ENCODE measurements at places on chromosomes 5 and 9.
A peak's percentile ranks its signal among the peaks of the same experiment; 100 is the strongest.

- no peak for DNase-seq
Measured at GRCh38 chr5:161460741-161461140, 85.8 kb downstream of the GABRB2 start.

DNA sequence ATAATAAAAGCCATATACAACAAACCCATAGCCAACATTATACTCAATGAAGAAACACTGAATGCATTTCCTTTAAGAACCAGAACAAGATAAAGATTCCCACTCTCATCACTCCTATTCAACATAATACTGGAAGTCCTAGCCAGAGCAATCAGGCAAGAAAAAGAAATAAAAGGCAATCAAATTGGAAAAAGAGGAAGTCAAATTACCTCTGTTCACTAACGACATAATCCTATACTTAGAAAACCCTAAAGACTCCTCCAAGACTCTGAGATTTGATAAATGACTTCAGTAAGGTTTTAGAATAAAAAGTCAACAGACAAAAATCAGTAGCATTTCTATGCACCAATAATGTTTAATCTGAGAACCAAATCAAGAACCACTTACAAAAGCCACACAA, 36.6 kb upstream of the HTR4 start:
- DNase-seq, result no peak

DNA sequence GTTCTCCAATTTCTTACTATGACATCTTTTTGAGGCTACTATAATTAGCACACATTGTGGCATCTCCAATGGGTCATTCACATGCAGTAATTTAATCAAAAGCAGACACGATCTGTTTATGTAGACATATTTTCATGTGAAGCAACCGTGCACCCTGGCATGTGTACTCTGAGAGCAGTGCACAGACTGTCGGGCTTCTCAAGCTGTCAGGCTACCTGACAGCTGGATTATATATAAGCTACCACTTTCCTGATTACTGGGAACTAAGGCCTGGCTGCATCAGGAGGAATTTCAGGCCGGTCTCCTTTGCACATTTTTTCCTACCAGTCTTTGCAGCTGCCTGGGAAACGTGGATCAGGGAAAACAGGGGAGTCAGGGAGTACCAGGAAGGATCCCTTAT, 197.5 kb downstream of the MAPKAP1 start:
- no peak for DNase-seq

DNA sequence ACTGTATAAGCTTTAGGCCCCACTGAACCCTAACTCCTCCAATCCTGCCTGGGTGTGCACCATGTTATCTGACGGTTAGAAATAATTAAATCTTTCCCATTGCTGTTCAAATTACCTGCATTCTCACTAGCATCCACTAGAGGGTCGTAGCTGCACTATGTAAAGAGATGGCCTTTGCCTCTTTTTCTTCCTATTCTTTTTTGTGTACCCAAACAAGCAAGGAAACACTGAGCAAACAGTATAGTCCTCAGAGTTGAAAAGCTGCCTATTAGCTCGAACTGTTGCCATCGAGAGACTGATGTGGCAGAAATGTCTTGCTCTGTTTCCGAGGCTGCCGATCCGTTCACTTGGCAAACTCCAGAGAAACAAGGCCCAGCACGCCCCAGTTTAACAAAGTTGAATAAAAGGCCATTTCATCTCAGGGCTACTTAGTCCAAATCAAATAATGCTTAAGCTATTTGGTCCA, 163.8 kb upstream of the TRPM3 start:
- peak; percentile 70 for DNase-seq

DNA sequence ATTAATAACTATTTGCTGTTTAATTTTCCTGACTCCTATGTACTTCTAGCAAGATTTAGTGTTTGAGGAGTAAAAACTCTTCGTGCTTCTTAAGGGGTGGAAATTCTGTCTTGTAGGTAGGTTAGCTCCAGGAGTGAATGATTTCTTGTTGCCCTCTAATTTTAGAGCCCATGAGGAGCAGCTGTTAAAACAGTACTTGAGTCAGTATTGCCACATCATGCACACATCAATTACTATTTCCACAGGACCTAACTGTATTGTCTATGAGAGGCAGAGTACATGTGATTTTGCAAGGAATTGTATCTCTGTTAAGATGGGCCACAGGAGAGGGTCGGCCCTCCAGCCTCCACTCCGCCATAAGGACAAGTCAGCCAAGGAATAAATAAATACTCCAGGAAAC, 91.2 kb downstream of the PDZD2 start:
- DNase-seq, result no peak

DNA sequence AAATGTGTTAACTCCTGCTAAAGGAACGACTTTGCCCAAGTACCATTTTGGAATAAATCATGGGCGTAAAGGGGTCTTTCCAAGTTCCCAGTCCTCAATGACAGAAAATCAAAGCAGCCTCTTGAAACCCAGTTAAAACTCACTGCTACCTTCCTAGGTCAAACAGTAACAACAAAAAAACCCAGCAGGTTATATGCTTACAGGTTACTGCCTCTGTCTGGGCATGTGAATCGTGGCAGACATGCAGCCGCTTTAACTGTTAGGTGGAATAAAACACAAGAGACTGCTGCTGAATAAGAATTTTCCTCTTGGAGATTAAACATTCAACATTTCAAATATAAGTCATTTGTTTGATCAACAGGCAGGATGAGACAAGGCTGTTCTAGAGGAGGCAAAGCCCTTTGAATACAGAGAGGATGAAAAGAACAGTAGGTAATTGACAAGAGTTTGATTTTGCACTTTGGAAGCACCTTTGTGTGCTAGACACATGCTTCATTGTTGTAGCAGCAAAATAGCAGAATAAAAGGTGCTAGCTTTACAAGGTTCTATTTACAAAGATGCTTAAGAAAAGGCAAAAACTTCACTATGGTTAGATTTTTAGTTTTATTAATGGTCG, 319.4 kb downstream of the NDUFS4 start:
- DNase-seq, result no peak

DNA sequence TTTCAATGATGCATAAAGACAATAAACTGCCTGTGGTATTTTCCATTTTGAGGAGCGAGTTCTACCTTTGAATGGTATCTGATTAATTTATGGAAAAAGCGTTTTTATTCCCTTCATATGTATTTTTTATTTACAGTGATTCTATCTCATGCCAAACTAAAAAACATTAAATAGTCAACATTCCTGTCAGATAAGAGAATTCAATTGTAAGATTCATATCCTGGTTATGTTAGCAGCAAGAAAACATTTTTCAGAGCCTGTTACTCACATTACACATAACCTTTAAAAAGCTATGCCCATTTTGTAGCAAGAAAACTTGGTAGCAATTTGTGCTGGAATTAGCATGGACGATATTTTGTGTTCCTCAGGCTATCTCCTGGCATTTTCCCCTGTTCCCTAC, 55.1 kb upstream of the PRLR start:
- DNase-seq, result no peak

DNA sequence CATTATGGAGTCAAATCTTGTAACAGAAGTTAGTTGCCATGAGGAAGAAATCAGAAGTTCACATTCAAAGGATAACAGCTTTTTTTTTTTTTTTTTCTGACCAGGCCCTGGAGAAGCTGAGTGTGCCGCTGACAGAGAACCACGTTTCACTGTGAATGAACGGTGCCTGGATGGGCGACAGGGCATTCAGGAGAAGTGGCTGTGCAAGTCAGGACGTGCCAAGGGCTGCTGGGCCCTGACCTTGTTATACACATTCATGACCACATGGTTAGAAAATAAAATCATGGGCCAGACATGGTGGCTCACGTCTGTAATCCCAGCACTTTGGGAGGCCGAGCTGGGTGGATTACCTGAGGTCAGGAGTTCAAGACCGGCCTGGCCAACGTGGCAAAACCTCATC, 91.6 kb downstream of the ANKH start:
- no peak for DNase-seq

- DNase-seq, result no peak
Measured at GRCh38 chr9:131436376-131436775, 42.5 kb downstream of the PRRC2B start.

DNA sequence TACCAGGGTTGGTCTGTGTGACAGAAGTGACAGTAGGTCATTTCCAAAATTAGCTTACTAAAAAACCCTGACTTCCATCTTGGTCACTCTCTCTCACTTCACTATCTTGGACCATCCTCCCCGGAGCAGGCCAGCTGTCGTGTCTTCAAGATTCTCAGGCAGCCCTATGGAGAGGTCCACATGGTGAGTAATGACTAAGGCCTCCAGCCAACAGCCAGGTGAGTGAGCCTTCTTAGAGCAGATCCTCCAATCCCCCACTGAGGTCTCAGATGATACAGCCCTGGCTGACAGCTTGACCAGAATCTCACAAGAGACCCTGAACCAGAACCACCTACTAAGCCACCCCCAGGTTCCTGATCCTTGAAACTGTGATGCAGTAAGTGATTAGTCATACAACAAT, 92.0 kb downstream of the DCP2 start:
- DNase-seq, result no peak

DNA sequence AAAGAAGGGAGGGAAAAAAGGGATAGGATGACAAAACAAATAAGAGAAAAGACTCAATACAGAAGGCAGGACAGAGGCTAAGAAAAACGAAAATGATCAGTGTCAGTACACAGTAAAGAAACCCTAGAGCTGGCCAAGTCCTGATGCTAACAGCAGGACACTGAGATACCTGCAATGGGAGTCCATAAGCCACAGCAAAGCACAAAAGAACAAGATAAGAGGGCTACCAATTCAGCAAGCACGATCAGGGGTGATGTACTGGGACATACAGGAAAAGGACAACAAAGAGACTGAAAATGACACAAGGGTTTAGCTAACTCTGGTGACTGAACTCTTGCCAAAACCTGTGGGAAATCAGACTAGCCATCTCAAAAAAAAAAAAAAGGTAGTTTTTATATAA, 1072.6 kb upstream of the COX7C start:
- no peak for DNase-seq

- DNase-seq, result no peak
Measured at GRCh38 chr5:139877129-139877597, 81.6 kb downstream of the PSD2 start.

GRCh38 chr5:181243564-181244343, at the start of gene RACK1:
RACK1 (minus strand) TSS chr5:181243906; CDS start chr5:181243800, 106 bp downstream.
- DNase-seq, result peak; percentile 93

DNA sequence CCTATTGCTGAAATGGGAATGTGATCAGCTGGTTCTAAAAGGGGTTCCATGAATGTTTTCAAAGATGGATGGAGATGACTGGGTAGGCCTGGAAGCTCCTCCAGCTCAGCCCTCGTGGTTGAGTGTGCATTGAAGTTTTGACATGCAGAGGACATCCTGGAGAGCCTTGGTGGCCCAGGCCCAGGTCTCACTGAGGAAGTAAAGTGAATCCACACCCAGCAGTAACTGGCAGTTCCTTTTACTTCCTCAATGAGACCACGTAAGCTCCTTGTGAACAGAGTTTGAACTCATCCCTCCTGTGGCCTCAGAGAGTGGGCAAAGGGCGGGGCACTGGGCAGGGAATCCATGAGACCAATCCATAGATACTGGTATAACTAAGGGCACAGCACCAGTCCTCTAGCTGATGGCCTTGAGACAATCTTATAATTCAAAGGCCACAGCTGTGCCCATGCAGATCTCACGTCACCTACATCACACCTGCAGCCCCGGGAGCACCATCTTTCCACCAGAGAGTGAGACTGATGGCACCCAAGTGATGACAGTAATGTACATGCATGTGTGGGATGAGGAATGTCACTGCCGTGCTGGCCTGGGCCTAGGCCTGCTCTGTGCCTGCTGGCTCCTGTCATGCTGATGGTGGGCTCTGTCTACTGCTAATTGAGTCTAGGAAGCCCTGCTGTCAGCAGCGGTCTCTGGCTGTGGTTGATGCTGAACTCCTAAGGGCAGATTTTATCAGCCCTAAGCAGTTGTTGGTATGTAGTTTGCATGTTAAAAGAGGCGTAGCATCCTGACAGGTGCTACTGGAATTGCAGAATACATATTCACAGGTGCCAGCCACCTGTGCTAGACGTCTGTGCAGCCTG, 257.8 kb downstream of the FSTL4 start:
- no peak for DNase-seq

DNA sequence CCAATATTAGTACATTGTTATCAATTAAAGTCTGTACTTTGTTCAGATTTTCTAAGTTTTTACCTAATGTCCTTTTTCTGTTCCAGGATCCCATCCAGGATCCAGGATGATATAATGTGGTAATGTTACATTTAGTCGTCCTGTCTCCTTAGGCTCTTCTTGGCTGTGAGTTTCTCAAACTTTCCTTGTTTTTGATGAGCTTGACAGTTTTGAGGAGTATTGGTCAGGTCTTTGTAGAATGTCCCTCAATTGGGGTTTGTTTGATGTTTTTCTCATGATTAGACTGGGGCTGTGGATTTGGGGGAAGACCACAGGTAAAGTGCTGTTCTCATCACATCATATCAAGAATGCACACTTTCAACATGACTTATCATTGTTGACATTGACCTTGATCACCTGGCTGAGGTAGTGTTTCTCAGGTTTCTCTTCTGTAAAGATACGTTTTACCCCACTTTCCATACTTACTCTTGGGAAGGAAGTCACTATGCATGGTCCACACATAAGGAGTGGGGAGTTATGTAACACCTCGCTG, 9.6 kb downstream of the NDFIP1 start:
- DNase-seq, result no peak

- DNase-seq, result no peak
Measured at GRCh38 chr9:122797316-122798063, 2.4 kb upstream of the OR1K1 start.

GRCh38 chr5:171659896-171660295, 125.7 kb upstream of the SMIM23 start:
- no peak for DNase-seq

GRCh38 chr9:35518225-35518821, 28.4 kb downstream of the RUSC2 start:
- no peak for DNase-seq

GRCh38 chr9:89600831-89601230, 4.0 kb upstream of the GADD45G start:
- no peak for DNase-seq

GRCh38 chr5:8033261-8033660, 164.3 kb downstream of the MTRR start:
- no peak for DNase-seq

DNA sequence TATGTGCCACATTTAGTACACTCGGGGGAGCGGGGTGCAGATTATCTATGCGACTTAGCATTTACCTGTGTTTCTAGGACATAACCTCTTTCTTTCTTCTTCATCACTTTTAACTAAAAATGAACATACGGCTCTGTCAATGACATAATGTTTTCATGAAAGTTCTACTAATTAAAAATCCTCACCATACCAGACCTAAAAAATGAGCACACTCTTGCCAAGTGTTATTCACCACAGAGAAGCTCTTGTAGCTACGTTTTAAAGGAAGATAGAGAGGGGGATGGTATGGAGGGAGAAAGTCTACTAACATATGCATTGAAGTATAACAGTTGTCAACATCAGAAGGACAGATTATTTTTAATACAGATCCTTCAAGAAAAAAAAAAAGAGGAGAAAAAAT, 1.6 kb downstream of the CDH10 start:
- no peak for DNase-seq

Measured in putamen (tissue), 1 donor.